ENCODE measurements at places on chromosomes 4 and X.

DNA sequence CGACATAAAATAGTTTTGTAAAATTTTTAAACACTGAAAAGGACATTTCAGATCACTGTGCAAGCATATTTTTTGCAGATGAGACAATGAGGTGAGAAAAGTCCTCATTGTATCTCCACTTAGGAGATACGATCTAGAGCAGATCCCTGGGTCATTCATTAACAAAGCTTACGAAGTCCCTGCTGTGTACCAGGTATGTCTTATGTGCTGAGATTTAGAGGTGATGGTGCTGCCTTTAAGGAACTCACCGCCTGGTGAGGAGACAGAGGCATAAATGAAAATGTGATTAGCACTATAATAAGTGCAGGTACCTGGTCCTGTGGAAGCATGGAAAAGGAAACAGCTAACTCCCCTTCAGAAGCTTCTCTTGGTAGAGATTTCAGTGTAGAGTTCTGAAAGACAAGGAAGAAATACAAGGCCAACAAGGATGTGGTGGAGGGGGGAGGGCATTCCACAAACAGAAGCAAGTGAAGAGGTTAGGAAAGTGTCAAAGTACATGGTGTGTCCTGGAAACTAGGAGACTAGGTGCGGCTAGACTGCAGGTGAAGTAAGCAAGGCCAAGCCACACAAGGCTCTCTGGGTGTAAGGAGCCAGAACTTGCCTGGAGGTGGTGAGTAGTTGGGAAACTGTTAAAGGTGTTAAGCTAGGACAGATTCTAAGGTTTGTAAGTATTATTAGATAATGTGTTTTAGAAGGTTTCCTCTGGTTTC is 1.5 kb upstream of the NDNF start:
- DNase-seq, result no peak

DNA sequence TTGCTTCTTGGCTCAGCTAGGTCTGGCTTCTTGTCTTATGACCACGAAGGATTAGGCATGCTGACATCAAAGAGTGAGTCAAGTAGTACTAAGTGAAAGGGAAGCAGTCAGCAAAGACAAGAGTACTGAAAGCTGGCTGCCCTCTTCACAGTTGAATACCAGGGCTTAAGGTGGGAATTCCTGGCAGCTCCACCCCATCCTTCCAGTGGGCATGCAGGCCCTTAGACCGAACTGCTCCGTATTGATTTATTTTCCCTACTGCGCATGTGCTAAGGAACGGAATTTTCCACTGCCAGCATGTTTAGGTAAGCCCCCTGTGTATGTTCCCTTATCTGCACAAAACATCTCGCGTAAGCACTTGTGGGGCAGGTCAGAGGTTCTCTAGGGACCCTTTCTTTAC is 2320.1 kb downstream of the ARAP2 start:
- DNase-seq, result no peak

DNA sequence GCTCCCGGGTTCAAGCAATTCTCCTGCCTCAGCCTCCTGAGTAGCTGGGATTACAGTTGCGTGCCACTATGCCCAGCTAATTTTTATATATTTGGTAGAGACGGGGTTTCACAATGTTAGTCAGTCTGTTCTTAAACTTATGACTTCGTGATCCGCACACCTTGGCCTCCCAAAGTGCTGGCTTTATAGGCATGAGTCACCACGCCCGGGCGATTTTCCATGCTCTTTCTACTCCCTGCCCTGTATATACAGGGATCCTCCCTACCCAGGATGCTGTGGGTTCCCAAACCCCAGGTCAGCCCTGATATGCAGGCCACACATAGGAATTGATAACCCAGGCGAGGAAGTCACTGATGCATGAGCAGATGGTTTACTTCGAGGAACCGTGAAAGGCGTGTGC is 31.4 kb downstream of the SSX5 start:
- no peak for DNase-seq

- no peak for DNase-seq
Observed at GRCh38 chrX:133983256-133983973, 2.0 kb downstream of the GPC3 start.

GRCh38 chrX:149504915-149505651 is at the start of gene IDS:
Gene IDS, minus strand, starts transcription at chrX:149505306. Its CDS starts 169 bp downstream, at chrX:149505137.
- DNase-seq, result peak; percentile 95

GRCh38 chr4:152165146-152165545 is 370.7 kb downstream of the FBXW7 start:
- no peak for DNase-seq
